Activated CD4-positive, alpha-beta memory T cell treated with anti-CD3 and anti-CD28 coated beads, Interleukin-2, amount 10 ng/mL, durations not matched to agents 7 days and 5 days (primary cell): ENCODE measurements at places on chromosomes 7 and 10.

DNA sequence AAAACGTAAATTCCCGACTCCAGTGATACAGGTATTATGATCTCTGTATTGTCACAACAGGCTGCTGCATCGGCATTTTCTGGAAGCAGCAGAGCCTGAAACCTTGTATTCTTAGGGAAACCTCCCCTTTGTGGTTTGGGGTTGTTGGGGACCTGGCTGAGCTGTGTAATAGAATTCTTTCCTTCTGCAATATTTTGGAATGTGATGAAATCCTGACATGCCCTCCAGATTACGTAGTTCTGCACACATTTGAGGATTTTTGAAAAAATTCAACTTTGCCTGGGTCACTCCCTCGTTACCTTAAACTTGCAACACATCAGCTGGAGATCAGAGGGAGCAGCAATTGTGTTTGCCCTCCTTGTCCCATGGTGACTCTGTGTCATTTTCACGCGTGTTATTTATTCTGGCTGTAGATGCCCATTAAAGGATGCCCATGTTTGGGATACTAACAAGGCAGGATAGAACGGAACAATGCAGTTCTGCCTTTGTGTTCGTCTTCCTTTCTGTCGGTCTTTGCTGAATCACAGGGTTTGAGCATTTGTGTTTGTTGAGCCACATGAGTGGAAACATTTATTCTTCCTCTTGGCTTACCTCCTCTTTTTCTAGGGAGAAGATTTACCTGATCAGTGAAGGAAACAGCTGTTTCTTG is 181.7 kb downstream of the TCF7L2 start:
- DNase-seq = no peak

DNA sequence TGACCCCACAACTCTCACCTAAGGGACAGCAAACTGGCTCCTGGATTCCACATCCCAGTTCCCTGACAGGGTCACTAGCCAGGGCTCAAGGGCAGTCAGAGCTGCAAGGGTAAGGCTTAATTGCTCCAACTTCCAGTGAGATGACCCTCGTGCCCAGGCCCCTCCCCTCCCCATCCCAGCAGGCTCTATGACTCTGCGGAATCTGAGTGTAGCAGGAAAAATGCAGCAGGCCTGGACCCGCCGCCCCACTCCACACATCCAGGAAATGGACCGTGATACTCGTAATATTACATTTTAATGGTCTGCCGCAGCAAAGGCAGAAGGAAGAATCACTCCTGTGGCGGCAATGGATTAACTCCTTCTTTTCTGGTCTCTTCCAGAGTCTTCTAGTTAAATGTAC is 91.7 kb upstream of the CHST15 start:
- no peak for DNase-seq

DNA sequence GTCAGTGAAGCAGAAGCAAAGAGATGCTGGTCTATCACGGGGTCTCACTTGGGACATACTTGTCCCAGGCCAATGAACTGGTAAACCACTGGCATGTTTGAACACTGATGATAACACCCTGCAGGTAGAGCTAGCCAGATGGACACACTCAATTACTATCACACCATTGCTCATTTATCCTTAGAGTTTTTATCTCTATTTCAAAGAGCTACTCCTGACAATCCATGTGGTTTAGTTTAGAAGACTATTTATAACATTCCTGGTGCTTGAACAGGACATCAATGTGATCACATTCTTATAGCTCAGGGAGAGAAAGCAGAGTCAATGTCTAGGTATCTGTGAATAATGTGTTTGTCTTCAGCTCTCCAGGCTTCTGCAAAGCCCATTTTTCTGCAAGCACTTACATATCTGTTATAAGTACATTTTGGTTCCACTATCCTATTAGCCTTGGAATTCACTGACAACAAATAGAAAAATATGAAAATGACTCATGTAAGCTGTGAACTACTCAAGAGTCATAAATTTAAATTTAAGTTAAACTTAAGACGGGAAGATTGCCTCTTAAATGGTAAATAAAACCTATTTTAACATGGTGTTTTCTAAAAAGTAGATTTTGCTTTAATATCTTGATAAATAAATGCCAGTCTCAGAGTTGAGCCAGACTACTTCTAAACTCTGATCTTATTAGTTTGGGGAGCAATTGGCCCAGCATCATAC is 106.7 kb upstream of the MBL2 start:
- no peak for DNase-seq

DNA sequence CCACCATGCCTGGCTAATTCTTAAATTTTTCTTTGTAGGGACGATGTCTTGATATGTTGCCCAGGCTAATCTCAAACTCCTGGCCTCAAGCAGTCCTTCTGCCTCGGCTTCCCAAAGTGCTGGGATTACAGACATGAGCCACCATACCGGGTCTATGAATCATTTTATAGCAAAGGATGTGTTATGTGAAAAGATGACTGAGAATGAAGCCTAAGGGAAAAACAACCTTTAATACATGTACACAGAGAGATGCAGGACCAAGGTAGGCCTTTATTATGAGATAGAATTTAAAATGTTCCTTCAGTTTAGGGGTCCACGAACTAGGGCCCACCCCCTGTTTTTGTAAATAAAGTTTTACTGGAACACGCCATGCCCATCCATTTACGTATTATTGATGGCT is 41.0 kb downstream of the UBE2H start:
- DNase-seq = no peak

- DNase-seq = no peak
These were observed 553.3 kb downstream of the HTR7 start for GRCh38 chr10:90304533-90304932.

- no peak for DNase-seq
These were observed 73.1 kb downstream of the CLIP2 start for GRCh38 chr7:74362266-74362665.

GRCh38 chr7:9231630-9232121 is 798.3 kb downstream of the NXPH1 start:
- DNase-seq = no peak

- no peak for DNase-seq
These were observed 26.6 kb upstream of the DDC start for GRCh38 chr7:50591480-50592438.

DNA sequence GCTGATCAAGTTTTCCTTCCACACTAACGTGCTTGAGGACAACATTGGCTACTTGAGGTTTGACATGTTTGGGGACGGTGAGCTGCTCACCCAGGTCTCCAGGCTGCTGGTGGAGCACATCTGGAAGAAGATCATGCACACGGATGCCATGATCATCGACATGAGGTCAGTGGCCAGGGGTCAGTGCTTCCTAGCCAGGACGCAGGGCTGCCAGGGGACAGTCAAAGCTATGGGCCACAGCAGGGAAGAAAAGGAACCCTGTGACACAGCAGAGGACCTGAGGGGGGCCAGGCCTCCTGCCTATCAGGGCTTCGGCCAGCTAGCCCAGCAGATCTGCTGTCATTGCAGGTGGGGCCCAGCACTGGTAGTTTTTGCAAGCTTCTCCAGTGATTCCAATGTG is 5.2 kb downstream of the RBP3 start:
- DNase-seq = no peak
